ENCODE measurements at places on chromosomes 1 and 21. TPM values are rescaled to one million over a fixed set of nuclear protein-coding genes. Genes with fewer than 3 reads are reported as not detected.

Gene TAL1
- not detected for polyA plus RNA-seq

Gene GPR157
- 3.1 TPM for polyA plus RNA-seq

Gene ELF3
- not detected for polyA plus RNA-seq

Gene NGF
- polyA plus RNA-seq: not detected

Gene ANGPTL1
- not detected for polyA plus RNA-seq

Gene SELP
- 0.35 TPM for polyA plus RNA-seq

Gene LCE1D
- polyA plus RNA-seq: not detected

Gene RGS13
- polyA plus RNA-seq: not detected

Gene TMCO4
- polyA plus RNA-seq: 15.3 TPM

Gene SYT14
- not detected for polyA plus RNA-seq

Gene STIL
- polyA plus RNA-seq: 0.63 TPM

Gene RHEX
- polyA plus RNA-seq: not detected

Gene IL22RA1
- not detected for polyA plus RNA-seq

Gene NCF2
- polyA plus RNA-seq: not detected

Gene IFI44
- 8.9 TPM for polyA plus RNA-seq

Gene CCNL2
- 13.4 TPM for polyA plus RNA-seq

Gene OR2T2
- not detected for polyA plus RNA-seq

Gene CFHR2
- polyA plus RNA-seq: not detected

Gene ANGEL2
- 25.2 TPM for polyA plus RNA-seq

Gene KCNK1
- not detected for polyA plus RNA-seq

Gene NBPF3
- polyA plus RNA-seq: 5.8 TPM

Gene PRDM16
- not detected for polyA plus RNA-seq

Gene TRPM2
- polyA plus RNA-seq: 1.2 TPM

Data from naive thymus-derived CD8-positive, alpha-beta T cell (primary cell).